GM12891 (cell line): ENCODE measurements at places on chromosomes 4 and X.
A peak's percentile ranks its signal among the peaks of the same experiment; 100 is the strongest.

- no peak for DNase-seq
These were observed 32.9 kb upstream of the SMIM10L2A start for GRCh38 chrX:135388841-135389240.

GRCh38 chr4:120472447-120473131, 405.9 kb upstream of the MAD2L1 start:
- no peak for DNase-seq

GRCh38 chr4:173171098-173171497, 2.5 kb downstream of the GALNT7 start:
- DNase-seq = no peak

GRCh38 chr4:142314686-142315085, 531.4 kb downstream of the INPP4B start:
- DNase-seq = no peak

GRCh38 chr4:98363431-98363830, 102.2 kb downstream of the RAP1GDS1 start:
- DNase-seq = no peak

DNA sequence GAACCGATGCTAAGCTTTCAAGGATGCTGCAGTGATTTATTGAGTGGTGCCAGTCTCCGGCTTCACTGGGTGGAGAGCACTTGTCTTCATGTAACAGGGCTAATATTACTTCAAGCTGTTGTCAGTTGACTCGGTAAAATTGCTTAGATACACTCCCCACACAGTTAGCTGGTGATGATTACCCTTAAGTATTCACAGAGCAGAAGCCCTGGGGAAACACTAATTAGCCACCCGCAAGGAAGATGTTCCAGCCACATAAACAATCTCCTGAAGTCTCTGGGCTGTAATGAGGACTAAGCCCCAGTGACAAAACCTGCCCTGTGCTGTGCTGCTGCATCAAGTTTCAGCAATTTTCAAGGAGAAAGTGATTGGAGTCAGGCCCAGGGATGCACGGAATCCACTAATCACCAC, 37.3 kb upstream of the GK2 start:
- DNase-seq = no peak

GRCh38 chrX:155086202-155086840, 15.0 kb downstream of the BRCC3 start:
- no peak for DNase-seq

DNA sequence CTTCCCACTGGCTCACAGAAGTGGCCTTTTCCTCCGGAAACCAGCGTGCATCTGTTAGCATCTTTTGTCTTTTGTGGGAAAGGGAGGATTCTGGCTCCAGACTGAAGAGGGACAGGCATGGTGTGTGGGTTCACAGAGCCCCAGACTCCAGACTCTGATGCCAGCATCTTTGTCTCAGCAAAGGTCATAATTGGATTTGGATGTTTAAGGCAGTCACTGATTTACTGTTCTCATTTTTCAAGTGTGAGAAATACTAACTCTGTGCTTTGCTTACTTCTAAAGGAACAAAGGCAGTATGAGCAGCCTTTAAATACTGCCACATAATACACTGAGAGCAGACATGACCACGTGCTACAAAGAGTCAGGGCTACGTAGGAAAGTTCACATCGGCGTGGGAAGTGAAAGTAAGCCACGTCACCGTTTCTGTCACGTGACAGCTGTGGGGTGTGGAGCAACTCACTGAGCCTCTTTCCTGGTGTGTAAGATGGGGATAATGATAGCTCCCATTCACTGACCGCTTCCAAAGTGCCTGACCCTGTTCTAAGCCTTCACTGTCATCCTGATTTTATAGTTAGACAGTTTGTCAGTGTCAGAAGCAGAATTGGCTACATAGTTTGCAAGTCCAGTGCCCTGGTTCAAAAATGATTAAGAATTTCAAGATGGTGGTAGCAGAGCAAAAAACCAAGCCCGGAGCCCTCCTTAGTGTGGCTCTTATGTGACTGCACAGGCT, 24.8 kb upstream of the TMSB4X start:
- DNase-seq = no peak

GRCh38 chrX:80550722-80551121, 130.5 kb downstream of the TENT5D start:
- no peak for DNase-seq

DNA sequence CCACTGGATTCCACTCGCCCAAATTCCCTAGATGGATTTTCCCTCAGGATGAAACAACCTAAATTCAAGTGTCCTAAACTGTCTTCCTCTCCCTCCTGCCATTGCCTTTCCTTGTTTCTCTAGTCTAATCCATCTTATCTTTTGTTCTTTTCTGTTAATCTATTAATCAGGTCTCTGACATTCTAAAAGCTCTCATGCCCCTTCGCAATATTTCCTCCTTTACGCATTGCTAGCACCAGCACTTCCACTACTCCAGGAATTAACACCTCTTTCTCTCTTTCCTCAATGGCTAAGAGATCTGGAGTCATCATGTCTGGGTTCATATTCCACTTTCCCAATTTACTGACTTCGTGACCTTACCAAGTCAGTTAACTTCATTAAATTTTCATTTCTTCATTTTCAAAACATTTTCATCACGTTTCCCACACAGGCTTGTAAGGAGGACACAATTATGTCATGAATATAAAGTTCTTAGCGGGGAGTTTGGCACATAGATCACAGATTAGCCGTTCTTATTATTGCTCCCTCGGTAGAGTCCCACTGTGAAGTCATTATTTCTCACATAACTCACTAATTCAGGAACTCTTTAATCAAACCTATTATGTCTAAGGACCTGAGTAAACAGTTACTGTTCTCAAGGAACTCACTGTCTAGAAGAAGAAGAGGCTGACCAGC, 45.3 kb downstream of the FAT4 start:
- DNase-seq = no peak

- DNase-seq = no peak
These were observed 11.5 kb downstream of the CTAG1A start for GRCh38 chrX:154596290-154596929.

GRCh38 chr4:182478475-182478874, 235.3 kb downstream of the TENM3 start:
- peak; percentile 14 for DNase-seq

GRCh38 chr4:158771776-158772175, 3.0 kb downstream of the FNIP2 start:
- no peak for DNase-seq

DNA sequence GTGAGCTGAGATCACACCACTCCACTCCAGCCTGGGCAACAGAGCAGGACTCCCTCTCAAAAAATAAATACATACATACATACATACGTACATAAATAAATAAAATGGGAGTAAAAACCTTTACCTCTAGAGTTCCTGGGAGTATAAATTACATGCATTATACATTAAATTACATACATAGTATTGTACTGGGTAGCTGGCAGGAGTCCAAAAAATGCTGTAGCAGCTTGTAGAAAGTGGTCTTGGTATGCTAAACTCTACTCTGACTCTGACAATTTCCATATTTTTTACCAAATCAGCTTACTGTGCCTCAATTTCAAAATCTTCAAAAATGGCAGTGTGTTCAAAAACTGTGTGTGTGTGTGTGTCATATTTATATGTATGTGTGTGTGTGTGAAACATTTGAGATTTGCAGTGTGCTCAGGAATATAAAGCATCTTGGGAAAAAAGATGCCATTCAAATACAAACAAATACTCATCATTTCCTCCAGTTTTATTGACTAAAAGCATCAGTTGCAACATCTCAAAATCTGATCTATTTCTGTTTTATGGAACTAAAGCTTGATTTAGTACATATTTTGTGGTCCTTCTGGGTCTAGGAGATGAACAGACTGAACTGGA, 171.7 kb downstream of the SHROOM3 start:
- no peak for DNase-seq
